AG04450 (cell line): ENCODE measurements at places on chromosomes 5 and 9. TPM values are rescaled to one million over a fixed set of nuclear protein-coding genes. Genes with fewer than 3 reads are reported as not detected.

The TMEM8B gene
- 3.3 and 4.7 TPM in 2 replicates for polyA plus RNA-seq

The CDX1 gene
- 0.30 and 0.41 TPM in 2 replicates for polyA plus RNA-seq

The MARCOL gene
- polyA plus RNA-seq: not detected in 2 replicates

The CTSV gene
- polyA plus RNA-seq: 0.58 and 0.60 TPM in 2 replicates

The SPATA31C1 gene
- not detected in 2 replicates for polyA plus RNA-seq

The OR5C1 gene
- polyA plus RNA-seq: not detected in 2 replicates
